AG20443 (cell line): ENCODE measurements at places on chromosomes 5 and 9.

- no peak for DNase-seq
Observed at GRCh38 chr9:125238127-125238914, 2.8 kb downstream of the HSPA5 start.

DNA sequence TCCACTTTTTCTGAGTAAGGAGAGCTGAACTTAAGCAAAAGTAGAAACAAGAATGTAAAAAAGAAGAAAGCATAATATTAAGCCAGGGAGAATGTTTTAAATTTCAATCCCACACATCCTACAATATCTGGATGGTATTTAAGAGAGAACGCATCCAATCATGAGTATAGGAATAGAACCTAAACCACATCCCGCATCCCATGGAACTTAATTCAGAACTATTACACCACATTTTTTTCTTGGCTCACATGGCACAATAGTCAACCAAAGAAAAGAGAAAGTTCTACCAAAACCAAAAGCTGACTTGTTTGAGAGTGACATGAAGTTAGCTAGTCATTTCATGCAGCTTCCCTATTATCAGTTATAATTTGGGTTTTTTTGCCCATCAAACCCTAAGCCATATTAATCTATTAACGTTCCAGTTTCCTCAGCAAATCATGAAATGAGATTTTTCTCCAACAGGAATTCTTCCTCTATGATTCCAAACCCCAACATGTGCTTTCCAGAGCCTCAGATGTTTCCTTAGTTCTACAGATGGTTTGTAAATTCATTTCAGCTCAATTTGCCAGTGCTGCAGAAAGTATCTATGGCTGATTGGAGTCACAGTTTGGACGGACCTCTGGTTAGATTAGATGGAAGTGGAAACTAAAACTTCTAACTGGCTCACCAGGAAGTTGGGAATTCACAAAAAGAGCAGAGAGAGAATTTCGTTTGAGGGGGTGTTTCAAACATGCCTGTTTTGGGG, 22.5 kb downstream of the ADAMTSL1 start:
- no peak for DNase-seq

GRCh38 chr9:109426626-109427402, 71.3 kb downstream of the PTPN3 start:
- DNase-seq: no peak

- DNase-seq: no peak
Observed at GRCh38 chr5:56085193-56085592, 90.4 kb upstream of the IL6ST start.

- no peak for DNase-seq
Observed at GRCh38 chr5:154351141-154351540, 94.7 kb upstream of the SAP30L start.

- DNase-seq: peak; percentile 65
Observed at GRCh38 chr9:3578786-3579185, 53.0 kb upstream of the RFX3 start.

GRCh38 chr5:39648848-39649227, 224.1 kb upstream of the DAB2 start:
- DNase-seq: no peak

DNA sequence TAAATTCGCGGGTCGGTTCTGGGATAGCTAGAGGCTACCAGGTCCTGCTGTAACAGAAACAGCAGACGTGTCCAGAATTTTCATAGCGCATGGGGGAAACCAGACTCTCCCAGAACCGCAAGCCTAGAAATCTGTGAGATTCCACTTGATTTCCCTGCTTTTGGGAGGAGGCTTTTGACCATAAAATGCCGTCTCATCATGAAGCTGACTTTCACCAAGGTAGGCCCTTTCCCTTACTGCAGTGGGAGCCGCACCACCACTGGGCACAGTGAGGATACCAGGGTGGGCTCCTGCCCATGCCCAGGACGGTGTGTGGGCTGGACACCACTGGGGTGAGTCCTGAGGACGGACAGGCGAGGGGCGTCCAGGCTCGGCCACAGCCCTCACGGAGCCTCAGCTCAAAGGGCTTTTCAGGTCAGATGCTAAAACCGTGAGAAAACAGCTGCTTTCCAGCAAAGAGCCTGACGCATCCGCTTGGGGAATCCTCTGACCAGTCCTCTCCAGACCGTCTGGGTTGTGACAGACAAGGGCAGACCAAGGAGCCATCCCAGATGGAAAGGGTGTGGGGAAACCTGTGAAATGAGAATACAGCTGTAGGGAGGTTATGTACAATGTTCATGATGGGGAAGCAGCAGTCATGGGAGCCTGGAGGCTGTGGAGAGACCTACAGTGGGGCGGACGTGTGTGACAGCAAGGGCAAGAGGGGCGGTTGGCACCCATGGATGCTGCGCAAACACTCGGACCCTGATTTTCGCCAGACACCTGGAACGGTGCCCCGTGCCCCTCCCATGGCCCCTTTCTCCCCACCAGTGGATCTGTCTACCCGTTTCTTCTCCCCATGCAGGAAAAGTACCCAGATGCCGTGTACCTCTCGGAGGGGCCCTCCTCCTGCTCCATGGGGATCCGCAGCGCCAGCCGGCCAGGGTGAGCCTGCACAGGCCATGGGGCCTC, 59.2 kb downstream of the IPPK start:
- peak; percentile 56 for DNase-seq

- no peak for DNase-seq
Observed at GRCh38 chr5:117393125-117393524, 818.5 kb upstream of the SEMA6A start.

DNA sequence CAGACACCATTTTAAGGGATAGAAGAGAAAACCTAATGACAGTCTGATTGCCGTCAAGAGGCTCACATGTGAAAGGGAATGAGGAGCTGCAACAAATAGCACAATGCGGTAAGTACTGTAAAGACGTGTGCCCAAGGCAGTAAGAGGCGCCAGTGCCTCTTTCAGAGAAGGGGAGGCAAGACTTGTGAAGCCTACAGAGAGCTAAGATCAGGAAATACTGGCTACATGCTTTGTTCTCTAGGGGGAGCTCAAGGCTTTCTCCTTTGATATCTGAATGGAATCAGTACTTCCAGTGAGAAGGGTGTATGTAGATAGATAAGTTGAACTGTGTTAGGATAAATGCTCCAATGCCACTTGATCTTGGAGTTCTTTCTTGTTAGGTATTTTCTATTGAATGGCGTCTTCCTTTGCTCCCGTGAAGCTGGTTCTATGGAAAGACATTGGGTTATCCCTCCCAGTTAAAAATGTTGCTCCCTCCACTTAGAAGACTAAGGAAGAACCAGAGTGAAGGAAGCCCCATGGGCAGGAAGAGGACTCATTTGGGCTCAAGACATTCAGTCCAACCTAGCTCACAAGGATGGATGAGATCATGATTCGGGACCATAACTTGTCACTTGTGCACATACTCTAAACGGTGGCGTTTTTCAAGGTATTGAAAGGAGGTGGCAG, 23.5 kb upstream of the ALDOB start:
- DNase-seq: peak; percentile 70

- no peak for DNase-seq
Observed at GRCh38 chr5:124438026-124438902, 308.2 kb downstream of the ZNF608 start.

- DNase-seq: peak; percentile 26
Observed at GRCh38 chr5:142922223-142922952, 152.2 kb downstream of the ARHGAP26 start.

- DNase-seq: no peak
Observed at GRCh38 chr5:6535594-6535993, 86.9 kb downstream of the UBE2QL1 start.

DNA sequence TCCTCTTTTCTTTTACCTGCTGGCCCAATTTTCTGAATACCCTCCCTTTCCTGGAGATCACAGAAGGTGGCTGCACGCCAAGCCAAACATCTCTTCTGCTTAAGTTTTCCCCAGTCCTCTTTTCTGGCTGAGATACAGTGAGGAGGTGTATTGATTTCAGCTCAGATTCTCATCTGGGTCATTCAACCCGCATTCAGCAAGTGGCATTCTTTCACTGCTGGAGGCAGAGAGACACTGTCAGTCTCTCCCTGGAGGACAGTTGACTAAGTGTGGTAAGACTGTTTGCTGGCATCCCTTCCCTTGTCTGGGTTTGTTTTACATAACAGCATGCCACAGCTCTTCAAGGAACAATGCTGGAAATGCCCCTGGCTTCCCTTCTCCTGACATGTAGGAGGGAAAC, 60.5 kb downstream of the GABRG2 start:
- DNase-seq: no peak

- peak; percentile 30 for DNase-seq
Observed at GRCh38 chr9:91301161-91301560, 60.6 kb downstream of the AUH start.

DNA sequence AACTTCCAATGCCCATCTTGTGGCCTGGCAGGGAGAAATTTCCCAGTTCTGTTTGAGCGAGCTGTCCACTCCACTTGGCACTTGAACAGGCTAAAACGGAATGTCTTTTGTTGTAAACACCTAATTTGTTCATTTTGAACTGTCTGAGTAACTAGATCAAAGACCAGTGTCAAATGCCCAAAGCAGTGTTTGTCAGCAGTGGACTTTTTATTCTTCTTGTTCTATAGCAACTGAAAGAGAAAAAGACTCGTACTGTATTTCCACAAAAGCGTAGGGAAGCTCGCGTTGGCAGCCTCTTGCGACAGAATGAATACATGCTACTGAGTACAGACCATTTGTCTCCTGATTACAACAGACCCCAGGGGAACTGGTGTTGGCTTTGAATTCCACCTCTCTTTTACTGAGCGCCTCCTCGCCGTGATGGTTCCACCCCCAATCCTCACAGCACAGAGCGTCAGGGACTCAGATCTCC, 601.8 kb upstream of the ZNF608 start:
- DNase-seq: peak; percentile 29

- no peak for DNase-seq
Observed at GRCh38 chr9:95224376-95225019, 93.0 kb downstream of the FANCC start.

DNA sequence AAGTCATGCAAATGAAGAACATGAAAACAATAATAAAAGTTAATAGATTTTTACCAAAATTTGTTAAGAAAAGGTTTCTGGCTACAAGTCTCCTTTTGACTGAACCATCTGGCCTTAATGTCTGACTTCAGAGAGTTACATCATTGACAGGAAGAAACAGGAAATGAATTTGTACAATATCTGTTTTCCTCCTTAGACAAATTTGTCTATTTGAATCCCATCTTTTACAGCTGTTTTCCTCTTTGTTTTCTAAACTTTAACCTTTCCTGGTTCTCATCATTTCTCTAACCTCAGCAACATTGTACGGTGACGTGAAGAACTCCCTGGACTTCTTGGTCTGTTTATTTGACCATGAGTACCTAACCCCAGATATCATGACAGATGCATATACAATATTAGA, 567.5 kb upstream of the RIOK2 start:
- DNase-seq: no peak

- DNase-seq: peak; percentile 100
Observed at GRCh38 chr9:128947527-128948301, at the start of the genes DOLK and NUP188. TSS of gene DOLK (minus strand) at chr9:128947603. CDS start at chr9:128947303, 300 bp downstream. TSS of gene NUP188 (plus strand) at chr9:128947699. CDS start at chr9:128947720, 21 bp downstream.

DNA sequence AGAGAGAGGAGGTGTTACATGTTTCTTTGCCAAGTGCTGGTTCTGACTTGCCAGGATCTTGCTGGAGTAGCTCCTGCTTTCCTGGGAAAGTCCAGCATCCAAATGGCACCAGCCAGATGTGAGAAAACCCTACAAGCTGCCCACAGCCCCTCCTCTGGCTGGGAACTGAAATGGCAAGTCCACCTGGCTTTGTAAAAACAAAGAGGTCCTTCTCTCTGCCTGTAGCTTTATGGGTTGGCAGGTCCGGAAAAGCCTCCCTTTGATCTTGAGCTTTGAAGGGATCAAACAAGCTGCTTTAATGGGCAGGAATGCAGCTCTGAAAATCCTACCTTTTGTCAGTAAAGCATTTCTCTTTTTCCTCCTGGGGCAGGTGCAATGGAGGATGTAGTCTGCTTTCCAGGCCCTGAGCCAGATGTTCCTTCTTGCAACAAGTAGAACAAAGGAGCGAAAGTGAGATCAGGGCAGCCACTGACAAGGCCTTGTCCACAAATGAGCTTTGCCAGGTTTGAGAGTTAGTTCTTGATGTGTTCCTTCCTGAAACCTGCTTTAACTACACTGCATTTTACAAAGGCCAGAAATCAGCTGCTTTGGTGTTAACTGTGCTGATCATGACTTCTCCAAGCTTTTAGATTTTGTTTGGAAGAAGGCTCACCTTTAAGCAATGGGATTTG, 456.7 kb downstream of the ZNF608 start:
- no peak for DNase-seq

DNA sequence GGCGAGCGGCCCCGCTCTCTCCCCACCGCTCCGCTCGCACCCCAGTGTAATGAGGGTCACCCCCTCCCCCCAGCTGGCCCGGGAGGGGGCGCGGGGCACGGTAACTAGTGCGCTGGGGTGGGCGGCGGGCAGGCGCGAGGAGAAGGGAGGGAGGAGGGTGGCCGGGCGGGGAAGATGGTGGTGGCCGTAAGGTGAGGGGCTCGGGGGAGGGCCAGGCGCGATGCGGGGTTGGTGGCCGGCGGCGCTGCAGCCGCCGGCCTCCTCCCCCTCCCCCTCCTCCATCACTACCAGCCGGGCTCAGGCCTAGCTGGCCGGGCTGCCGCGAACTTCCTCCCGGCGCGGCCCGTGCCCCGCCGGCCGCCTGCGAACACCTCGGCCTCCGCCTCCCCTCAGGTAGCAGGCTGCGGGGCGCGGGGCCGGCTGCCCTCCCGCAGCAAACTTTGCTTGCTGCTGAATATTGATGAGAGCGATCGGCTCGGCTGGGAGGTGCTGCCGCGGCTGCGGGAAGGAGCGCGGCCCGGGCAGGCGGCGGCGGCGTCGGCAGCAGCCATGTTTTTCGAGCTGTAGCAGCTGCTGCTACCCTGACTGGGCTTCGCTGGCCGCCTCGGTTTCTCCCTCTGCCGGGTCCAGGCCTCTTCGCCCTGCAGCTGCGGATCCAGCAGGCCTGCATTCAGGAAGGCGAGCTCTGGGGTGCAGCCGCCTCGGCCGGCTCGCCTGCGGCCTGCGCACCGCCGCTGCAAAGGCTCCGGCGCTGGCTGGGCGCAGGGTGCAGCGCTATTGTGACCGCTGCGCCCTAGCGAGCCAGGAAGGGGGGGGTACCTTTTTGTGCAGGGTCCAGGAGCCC, 502 bp downstream of the NSD1 start:
- peak; percentile 77 for DNase-seq

- no peak for DNase-seq
Observed at GRCh38 chr5:159182691-159183090, 26.7 kb downstream of the RNF145 start.

DNA sequence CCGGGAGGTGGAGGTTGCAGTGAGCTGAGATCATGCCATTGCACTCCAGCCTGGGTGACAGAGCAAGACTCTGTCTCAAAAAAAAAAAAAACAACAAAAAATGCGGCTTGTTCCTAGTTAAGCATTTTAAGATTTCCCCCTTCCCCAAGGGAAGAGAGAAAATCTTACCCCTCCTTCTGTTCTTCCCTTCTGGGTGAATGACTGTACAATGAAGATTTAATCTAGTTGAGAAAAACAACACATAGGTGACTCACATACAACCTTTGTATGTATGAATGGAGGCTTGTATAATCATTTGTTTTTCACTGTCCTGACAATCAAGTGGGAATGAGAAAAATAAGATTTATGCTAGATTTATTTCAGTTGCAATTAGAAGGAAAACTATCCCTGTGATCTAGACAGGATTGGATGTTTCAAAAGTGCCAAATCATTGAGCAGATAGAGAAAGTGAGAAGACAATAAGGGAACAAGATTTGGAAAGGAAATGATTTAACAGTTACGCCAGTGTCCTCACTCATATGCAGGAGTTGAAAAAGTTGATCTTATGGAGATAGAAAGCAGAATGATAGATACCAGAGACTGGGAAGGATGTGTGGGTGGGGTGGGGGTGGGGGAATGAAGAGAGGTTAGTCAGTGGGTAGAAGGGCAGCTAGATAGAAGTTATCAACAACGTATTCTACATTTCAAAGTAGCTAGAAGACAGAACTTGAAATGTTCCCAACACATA, 16.7 kb downstream of the GDA start:
- no peak for DNase-seq
